Right kidney (tissue), 9 donors: ENCODE measurements at places on chromosomes 7 and 10.

GRCh38 chr10:102452672-102453340 is 1.5 kb upstream of the C10orf95 start:
- no peak for DNase-seq

GRCh38 chr10:10758306-10758705 is 259.4 kb upstream of the CELF2 start:
- DNase-seq = no peak

GRCh38 chr10:58356756-58357155 is 21.9 kb downstream of the UBE2D1 start:
- no peak for DNase-seq

- DNase-seq = no peak
Measured at GRCh38 chr7:124051681-124052377, 19.0 kb upstream of the TMEM229A start.

GRCh38 chr7:126792521-126792920 is 460.2 kb downstream of the GRM8 start:
- no peak for DNase-seq

DNA sequence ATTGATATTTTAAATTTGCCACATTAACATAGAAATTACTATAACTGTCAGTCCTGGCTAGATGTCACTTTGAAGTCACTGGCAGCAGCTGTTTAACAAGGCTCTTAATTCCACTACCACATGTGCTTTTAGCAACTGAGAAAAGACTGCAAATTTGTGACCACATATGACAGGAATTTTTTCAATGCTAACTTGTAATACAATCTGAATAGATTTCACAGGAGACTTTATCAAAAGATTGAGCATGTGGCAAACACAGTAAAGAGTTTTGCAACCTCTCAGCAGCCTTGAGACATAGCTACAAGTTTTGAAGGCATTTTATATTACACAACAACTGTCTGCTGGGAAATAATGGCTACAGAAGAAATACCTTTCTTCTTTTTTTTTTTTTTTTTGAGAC is 73.0 kb downstream of the MICU1 start:
- no peak for DNase-seq
